Activated T-helper 1 cell treated with anti-CD3 and anti-CD28 coated beads, Interleukin-12 subunit alpha, Interleukin-12 subunit beta, Interleukin-2, Interleukin-4 antibody, amounts not matched to agents 30 ng/mL and 10 ng/mL and 1 ng/mL, durations not matched to agents 14 hours and 24 hours and 36 hours (primary cell): ENCODE measurements at places on chromosomes 2 and 18.
A peak's percentile ranks its signal among the peaks of the same experiment; 100 is the strongest.

- no peak for DNase-seq
Measured at GRCh38 chr2:11949732-11950523, 203.5 kb downstream of the LPIN1 start.

DNA sequence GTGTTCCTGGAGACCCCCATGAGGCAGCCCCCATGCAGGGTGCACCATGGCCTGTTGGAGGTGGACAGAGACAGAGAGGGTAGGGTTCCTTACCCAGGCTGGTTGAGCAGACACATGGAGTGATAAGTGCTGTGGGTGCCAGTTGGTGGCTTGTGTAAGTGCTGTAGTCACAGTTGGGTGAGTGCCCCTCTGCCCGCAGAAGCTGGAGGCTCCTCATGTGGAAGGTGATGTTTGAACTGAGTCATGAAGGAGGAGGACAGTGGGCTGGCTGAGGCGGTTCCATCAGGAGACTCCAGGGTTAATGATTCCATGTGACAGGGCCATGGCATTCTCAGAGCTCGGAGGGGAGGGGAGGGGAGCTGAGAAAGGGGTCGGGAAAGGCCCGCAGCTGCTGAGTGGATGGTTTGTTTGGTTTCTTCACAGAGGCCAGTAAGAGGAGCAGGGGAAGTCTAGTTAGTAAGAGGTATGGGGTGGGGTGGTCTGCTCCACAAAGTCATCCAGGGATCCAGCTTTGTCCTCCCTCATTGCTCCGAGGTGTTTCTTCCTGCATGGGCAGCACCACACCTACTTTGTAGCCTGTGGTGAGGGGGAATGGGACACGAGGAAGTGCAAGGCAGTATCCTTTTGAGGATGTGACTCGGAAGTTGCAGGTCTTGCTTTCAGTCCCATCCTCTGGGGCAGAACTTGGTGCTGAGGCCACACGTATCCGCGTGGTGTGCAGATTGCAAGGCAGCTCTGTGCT is 13.6 kb downstream of the IMPA2 start:
- DNase-seq, result no peak

DNA sequence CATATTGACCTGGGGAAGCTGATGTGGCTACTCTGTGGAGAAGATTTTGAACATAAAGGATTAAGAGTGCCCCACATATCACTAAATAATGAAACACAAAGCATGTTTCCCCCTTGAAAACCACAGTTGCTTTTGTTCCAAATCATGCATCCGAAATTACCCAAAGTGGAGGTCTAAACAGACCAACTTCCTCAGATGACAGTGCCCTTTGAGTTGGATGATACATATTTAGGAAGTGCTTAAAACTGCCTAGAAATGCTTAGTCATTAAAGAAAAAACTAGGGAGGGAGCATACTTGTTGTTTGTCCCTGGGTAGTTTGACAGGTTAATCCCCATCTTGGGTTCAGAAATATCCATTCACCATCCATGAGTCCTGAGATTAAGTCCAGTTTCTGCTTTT is 1070.3 kb downstream of the SUCLG1 start:
- DNase-seq, result no peak

GRCh38 chr2:236352761-236353593 is 88.8 kb upstream of the ASB18 start:
- no peak for DNase-seq

- DNase-seq, result peak; percentile 16
Measured at GRCh38 chr2:39919511-39920306, 140.7 kb upstream of the THUMPD2 start.

- DNase-seq, result no peak
Measured at GRCh38 chr18:60549338-60549960, 176.9 kb upstream of the MC4R start.

GRCh38 chr2:239691720-239692119 is 290.9 kb upstream of the HDAC4 start:
- no peak for DNase-seq

DNA sequence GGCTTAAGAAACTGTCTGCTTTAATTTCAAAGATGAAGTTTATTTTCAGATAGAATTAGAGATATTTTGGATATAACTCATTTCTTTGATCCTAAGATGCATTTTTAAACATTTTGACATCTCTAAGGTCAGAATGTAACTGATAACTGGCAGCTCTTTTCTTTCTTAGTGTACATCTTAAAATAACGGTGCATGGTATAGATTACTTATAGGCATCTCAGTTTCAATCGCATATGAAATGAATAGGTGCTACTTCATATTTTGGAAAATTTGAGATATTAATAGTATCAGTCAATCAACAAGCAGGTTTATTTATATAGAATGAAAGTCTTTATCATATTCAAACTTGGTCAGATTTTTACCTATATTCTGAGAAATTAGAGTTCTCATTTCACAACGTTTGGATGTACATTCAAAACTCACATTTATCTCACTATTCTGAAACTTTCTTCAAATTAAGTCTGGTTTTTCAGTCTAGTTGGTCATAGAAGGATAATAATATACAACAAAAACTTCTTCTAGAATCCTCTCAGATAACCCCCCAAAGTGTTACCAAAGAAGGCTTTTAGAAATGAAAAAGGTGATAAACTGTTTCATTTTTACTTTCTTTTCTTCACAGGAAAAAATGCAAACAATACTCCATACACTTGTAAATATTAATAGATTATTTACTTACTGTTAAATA is 122.8 kb upstream of the WDSUB1 start:
- DNase-seq, result no peak

DNA sequence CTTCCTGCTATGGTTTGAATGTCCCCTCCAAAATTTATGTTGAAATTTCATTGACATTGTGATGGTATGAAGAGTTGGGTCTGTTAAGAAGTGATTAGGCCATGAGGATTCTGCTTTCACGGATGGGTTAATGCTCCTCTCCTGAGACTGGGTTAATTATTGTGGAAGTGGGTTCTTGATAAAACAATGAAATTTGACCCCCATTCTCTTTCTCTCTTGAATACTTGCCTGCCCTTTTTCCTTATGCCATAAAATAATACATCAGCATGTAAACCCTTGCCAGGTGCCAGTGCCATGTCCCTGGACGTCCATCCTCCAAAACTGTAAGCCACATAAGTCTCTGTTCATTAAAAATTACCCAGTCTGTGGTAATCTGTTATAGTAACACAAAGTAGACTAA is 352.8 kb downstream of the LRRTM4 start:
- no peak for DNase-seq

GRCh38 chr18:74380916-74381315 is 65.3 kb downstream of the C18orf63 start:
- no peak for DNase-seq

- no peak for DNase-seq
Measured at GRCh38 chr2:233373316-233373715, 19.0 kb downstream of the DGKD start.

GRCh38 chr2:70104231-70105111 is 17.2 kb downstream of the PCBP1 start:
- no peak for DNase-seq

- no peak for DNase-seq
Measured at GRCh38 chr18:70132999-70133398, 72.5 kb downstream of the RTTN start.

DNA sequence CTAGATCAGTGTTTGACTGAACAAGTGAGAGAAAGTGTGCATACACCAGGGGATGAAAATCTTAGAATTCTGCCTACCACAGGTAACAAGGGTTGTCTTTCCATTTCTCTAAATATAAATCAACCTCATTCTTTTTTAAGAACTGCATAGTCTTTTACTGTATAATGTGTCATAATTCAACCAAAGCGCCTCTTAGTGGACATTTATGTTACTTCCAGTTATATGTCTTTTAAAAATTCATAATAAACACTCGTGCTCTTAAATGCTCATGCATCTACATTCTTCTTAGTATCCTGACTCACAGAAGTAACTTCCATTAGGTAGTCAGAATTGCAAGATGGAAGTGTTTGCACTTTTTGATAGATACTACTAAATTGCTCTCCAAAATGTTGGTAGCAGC is 76.2 kb downstream of the CHRNA1 start:
- no peak for DNase-seq

DNA sequence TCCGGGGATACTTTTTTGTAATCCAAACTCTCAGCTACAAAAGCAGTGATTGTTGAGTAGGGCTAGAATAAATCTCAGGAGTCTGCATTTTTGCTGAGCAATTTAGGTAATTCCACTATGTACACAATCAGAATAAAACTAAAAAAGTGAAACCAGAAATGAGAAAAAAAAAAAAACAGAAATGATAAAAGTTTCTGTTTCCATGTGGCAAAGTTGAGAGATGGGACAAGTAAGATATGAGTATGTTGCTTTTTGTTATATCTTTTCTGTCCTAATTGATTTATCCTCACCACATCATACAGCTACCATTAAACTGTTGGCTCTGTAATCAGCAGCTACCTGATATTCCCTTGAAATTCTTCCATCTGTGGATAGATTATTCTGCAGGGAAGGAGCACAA is 92.7 kb downstream of the VWC2L start:
- DNase-seq, result no peak

DNA sequence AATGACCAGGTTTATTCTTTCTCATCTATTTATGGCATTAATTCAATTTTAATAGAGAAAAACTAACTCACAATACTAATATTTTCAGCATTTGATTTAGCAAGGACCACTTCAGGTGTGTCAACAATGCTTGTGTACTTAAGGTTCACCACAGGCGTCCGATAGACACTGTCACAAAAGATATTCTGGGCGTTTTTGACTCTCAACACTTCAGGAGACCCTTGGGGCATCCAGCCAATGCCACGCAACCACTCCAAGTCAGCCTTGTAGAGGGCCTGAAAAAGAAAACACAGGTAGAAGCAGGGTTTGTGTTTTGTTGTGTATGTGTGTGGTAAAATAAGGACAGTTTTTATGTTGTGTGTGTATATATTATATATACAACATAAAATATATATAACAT is 158.2 kb downstream of the NEB start:
- DNase-seq, result no peak

- peak; percentile 12 for DNase-seq
Measured at GRCh38 chr2:48415836-48416515, 114.0 kb upstream of the STON1 start.

DNA sequence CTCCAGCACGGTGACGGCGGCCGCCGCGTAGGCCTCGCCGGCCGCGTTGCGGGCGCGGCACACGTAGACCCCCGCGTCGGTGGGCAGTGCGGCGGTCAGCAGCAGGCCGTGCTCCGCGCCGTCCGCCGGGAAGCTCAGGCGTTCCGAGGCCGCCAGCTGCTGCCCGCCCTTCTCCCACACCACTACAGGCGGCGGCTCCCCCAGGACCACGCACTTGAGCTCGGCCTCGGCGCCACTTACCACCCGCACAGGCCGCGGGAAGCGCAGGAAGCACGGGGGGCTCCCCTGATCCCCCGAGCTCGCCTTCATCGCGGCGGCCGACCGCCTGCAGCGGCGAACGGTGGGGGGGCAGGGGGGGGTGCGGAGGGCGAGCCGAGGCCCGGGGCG is 422 bp downstream of the OBSL1 start:
- DNase-seq, result no peak

DNA sequence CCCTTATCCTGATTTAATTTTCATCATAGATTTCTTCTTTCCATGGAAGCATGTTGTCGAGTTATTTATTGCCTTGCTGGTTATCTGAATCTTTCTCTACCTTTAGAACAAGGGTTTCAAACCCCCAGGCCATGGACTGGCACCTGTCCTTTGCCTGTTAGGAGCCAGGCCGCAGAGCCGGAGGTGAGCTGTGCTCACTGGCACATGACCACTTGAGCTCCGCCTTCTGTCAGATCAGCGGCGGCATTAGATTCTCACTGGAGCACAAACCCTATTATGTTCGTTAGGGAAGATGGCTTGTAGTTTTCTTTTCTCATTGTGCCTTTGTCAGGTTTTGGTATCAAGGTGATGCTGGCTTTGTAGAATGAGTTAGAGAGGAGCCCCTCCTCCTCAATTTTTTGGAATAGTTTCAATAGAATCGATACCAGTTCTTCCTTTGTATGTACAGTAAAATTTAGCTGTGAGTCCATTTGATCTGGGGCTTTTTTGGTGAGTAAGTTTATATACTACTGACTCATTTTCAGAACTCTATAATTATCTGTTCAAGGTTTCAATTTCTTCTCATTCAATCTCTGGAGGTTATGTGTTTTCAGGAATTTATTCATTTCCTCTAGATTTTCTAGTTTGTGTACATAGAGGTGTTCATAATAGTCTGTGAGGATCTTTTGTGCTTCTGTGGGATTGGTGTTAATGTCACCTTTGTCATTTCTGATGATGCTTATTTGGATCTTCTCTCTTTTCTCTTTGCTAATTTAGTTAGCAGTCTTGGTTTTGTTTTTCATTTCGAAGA is 668.0 kb upstream of the FAM98A start:
- DNase-seq, result no peak

GRCh38 chr2:118077636-118078247 is 10.5 kb upstream of the INSIG2 start:
- no peak for DNase-seq

DNA sequence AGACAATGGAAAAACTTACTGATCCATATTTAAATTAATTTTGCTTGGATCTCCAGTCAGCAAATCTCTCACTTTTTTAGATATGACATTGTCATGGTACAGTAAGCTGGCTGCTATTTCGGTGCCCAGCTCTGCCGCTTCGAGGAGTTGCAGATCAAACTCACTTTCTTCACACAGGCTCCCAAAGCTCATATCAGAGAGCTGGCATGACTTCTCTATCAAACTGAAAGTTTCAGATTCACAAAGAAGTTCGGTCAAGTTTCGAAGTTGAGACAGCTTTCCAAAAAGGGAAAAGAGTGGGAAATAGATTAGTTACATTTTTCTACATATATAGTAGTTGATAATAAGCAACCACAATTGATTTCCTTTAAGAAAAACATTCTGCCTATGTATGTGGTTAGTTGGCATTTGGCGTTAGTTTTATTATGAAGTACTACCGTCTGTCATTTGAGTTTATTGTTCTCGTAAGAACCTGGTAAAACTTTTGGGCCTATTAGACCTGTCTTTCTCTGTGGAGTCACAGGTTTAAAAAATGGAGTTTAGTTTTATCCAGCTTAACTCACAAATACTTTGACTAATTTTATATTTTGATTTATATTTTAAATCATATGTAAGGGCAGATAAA is 118.8 kb downstream of the ABCA12 start:
- no peak for DNase-seq

DNA sequence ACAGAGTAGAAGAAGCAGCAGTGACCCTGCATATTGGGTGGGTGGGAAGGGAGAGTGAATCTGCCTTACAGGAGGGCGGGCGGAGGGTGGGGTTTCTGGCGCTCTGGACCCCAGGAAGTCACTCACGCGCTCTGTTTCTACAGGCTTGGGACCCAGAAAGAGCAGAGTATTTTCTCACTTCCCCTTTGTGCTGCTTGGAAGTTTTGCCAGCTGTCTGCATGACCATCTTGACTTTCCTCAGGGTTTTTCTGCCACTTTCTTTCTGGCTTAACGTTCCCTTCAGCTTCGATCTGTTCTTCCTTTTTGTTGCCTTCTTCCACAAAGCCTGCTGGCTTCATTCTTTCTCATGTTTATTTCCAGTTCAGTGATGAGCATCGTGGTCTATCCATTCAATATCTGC is 383.1 kb downstream of the GALR1 start:
- no peak for DNase-seq

DNA sequence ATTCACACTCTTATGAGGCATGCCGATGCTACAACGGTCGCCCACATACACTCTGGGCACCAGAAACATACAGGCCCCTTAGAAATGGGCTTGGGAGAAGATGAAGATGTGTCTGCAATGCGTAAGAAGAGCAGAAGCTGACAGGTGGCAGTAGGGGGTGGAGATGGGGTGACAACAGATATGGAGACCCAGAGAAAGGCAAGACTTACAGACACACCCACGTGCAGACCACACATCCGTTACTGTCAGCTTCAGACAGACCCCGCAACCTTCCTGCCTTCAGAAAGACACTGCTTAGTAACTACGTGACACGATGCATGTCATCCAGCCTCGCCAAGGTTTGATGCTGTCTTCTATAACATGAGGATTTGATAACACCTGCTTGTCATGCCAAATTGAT is 89.5 kb downstream of the ZFP36L2 start:
- DNase-seq, result peak; percentile 76

GRCh38 chr18:69364930-69365329 is 35.8 kb upstream of the DOK6 start:
- DNase-seq, result no peak
